ENCODE measurements at places on chromosomes 12 and 14. TPM values are rescaled to one million over a fixed set of nuclear protein-coding genes. Genes with fewer than 3 reads are reported as not detected.

Gene CCDC197
- total RNA-seq, result not detected

Gene TSPAN19
- total RNA-seq, result under 0.01 TPM

Gene LIN7A
- 0.20 TPM for total RNA-seq

Gene SLC7A7
- total RNA-seq, result 5.0 TPM

Gene ACOT4
- 0.99 TPM for total RNA-seq

Gene PTHLH
- under 0.01 TPM for total RNA-seq

Gene UNC79
- total RNA-seq, result under 0.01 TPM

Gene IRAK3
- 8.5 TPM for total RNA-seq

Gene CCDC177
- not detected for total RNA-seq

Gene KLHDC1
- total RNA-seq, result 3.8 TPM

Gene C3AR1
- total RNA-seq, result 0.22 TPM

Gene PLEKHG7
- not detected for total RNA-seq

Gene PRKD1
- total RNA-seq, result 8.5 TPM

Gene CYP27B1
- under 0.01 TPM for total RNA-seq

All from lung microvascular endothelial cell (primary cell).